ENCODE measurements at places on chromosomes 12 and 14. TPM values are rescaled to one million over a fixed set of nuclear protein-coding genes. Genes with fewer than 3 reads are reported as not detected.
A peak's percentile ranks its signal among the peaks of the same experiment; 100 is the strongest.

DNA sequence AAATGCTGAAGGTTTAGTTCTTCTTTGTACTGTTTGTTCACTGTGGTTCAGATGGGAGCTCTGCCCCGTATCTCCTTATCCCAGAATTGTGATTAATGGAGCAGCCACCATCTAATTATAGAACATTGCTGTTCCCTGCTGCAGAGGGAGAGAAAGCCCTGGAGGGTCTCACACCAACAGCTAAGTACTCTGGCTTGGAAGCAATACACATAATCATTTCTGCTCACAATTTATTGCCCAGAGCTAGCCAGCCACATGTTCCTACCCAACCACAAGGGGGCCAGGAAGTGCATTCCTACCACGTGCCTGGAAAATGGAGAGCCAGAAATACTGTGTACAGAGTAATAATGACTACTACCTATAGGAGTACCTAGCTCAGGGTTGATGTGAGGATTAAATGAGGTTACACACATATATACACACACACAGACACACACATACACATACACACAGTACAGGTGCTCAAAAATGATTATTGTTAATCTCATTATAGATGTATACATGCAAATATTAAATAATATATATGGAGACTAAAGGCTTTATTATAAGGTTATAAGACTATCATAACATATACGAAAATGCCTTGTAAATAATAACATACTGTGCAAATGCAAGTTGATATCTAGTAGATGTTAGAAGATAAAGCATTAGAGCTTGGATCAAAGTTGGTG, 22.3 kb downstream of the MSRB3 start:
- no peak for DNase-seq

DNA sequence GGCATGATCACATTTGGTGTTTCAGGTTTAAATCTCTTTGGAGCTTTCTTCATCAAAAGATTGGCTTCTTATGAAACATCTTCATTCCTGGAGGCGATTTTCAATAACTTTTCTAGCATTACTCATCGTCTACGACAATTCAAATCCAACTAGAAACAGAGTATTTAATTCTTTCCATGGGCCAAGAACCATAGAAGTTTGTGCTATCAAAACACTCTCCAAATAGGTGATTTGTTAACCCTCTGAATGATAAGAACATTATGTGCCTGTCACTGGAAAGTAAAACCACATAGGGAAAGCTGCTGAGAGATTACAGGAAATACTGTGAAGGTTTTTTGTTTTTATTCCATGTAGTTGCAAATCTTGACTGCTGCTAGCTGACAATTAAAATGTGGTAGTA, 6.9 kb upstream of the DCN start:
- DNase-seq, result no peak

DNA sequence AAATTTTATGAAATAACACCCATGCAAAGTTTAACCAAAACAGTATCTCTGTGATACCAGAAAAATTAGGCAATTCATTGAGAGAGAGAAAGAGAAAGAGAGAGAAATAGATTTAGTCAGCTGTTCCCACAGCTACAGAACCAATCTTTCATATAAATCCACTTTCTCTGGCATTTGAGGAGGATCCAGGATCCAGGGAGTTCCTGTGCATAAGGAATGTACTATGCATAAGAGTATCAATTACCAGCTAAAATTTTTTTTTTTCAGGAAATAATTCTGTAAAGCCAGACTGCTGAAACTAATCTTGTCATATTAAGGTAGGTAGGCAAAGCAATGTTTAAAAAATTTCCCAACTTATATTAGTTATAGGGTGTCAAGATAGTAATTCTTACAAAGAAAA, 133.7 kb downstream of the FLRT2 start:
- no peak for DNase-seq

DNA sequence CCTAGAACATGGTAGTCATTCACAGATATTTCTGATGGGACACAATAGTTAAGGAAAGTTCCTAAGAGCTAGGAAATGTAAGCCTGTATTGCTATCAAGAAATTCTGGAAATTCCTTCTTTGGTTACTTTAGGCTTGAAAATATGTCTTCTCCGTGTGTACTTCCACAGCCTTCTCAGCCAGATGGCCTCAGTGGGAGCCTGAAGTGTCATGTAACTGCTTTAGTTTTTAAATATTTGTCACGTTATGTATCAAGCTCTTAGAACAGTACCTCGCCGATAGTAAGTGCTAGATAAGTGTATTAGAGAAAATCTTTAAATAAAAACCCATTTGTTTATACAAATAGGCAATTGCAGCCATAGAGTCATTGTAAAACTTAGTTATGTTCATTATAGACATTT, 95.6 kb downstream of the DERA start:
- no peak for DNase-seq

- DNase-seq, result no peak
Measured at GRCh38 chr14:21302013-21302835, 22.3 kb downstream of the RPGRIP1 start.

DNA sequence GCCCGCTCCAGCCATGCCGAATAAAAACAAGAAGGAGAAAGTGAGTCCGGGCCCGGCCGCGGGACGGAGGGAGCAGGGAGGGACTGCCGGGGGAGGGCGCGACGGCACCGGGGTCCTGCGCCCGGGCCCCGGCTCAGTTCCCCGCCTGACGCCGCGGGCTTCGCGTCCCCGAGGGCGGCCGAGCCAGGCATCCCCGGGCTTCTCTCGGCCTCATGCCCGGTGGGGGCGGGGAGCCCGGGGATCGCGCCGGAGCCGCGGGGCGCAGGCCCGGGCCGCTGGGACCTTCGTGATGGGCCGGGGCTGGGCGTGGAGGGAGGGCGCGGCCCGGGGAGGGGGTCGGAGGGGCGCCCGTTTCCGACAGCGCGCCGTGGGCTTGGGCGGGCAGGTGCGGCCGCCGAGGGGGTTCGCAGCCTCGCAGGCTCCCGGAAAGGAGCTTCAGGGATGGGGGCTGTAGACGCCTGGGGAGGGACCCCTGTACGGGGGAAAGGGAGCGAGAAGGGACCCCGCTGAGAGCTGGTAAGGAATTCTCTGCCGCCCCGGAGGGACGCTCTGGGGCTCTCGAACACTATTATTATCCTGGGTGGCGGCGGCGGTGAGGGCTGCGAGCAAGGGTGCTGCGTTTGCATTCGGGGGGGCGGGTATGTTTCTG, 496 bp downstream of the PPP2R5C start:
- peak; percentile 58 for DNase-seq

- no peak for DNase-seq
Measured at GRCh38 chr14:57139173-57139572, 129.5 kb downstream of the EXOC5 start.

DNA sequence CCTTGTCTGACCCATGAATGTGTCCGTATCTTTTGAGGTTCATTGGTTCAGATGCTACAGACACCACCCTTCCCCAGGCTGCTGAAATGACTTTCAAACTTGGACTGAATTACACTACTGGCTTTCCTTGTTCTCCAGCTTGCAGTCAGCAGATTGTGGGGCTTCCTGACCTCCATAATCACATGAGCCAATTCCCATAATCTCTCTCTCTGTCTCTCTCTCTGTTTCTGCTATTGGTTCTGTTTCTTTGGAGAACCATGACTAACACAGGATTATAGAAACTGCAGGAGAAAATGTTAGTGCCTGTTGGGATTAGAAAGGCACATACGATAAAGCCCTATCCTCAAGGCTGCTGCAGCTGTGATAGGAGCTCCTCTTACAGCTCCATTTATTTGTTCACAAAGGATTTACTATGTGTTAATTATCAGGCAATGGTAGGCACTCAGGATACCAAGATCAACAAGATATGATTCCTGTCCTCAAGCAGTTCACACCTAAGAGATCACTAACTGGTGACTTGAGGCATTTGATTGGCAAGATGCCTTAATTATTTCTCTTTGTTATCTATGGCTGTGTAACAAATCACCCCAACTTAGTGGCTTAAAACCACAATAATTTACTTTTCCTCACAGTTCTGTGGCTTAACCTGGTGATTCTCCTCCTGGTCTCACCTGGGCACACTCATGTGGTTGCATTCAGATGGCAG, 10.2 kb upstream of the NYNRIN start:
- no peak for DNase-seq

GRCh38 chr12:77685112-77685511, 145.6 kb upstream of the NAV3 start:
- DNase-seq, result no peak

- no peak for DNase-seq
Measured at GRCh38 chr14:72599579-72600470, 294.1 kb downstream of the DPF3 start.

DNA sequence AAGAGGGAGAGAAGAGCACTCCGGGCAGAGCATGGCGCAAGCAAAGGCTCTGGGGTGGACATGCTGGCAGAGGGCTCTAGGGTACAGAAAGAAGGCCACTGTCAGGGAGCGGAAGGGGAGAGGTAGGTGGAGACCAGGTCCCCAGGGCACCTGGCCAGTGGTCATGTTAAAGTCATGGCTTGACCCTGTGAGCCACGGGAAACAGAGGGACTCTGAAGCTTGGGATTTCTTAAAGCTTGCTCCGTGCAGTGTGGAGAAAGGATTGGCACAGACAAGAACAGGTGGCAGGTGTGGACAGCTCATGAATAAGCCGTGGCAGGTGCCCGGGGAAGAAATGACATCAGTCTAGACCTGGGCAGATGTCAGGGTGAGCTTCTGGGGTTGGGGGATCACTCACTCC, 413.8 kb downstream of the BCL11B start:
- no peak for DNase-seq

DNA sequence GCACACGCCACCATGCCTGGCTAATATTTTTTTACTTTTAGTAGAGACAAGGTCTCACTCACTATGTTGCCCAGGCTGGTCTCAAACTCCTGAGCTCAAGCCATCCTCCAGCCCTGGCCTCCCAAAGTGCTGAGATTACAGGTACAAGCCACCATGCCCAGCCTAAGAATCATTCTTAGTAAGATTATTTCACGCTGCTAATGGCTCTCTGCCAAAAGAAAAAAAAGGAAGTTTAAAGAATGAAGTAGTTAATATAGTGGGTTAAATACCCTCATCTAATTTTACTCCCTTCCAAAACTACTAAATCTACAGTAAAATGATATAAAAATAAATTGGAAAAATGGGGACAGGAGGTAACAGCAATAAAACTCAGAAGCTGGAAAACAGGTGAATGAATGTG, 2.6 kb downstream of the ETFRF1 start:
- no peak for DNase-seq

DNA sequence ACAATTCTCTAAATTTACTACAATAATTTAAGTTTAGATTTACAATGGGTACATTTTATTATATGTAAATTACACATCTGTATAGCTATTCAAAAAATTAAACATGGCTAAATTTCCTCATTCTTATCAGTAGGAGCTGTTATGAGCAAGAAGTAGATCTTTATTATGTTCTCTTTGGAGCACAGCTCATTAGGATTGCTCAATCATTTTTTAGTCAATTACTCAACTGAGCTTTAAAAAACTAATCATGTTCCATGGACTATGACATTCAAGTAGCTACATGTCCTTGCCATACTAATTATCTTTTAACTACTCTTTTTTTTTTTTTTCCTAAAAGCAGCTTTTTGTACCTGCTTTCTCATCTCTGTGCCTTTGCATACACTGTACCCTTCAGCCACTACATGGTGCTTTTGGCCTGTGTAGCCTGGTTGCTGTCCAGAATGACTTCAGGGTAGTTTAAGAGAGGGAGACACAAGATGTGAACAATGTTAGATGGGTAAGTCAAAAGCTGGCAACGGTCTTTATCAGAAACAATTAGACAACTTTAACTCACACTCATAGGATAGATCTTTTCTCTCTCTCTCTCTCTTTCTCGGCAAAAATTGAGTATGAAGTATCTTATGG, 69.0 kb downstream of the SSPN start:
- DNase-seq, result no peak

GRCh38 chr14:97299661-97300060, 502.5 kb downstream of the VRK1 start:
- peak; percentile 9 for DNase-seq

DNA sequence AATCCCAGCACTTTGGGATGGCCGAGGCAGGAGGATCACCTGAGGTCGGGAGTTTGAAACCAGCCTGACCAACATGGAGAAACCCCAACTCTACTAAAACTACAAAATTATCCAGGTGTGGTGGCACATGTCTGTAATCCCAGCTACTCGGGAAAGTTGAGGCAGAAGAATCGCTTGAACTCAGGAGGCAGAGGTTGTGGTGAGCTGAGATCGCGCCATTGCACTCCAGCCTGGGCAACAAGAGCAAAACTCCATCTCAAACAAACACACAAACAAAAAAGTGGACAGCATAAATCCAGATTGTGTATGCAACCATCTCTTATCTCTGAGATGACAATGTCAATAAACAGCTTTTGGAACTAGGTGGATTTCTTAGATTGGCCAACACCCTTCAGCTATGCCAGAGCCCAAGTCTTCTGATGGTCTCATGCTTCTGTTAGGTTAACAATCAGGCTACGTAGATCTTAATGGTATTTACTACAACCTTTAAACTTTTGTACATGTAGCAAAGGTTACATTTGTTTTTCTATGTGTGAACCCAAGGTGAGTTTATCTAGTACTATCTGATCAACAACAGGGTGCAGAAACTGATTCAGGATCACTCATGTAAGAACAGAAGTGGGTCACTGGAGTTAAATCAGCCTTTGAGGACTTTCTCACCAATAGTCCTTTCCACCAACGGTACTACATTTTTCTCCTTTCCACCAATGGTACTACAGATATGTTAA, 73.7 kb downstream of the DUSP16 start:
- DNase-seq, result no peak

GRCh38 chr12:109645194-109645593, 68.4 kb upstream of the FAM222A start:
- DNase-seq, result no peak

DNA sequence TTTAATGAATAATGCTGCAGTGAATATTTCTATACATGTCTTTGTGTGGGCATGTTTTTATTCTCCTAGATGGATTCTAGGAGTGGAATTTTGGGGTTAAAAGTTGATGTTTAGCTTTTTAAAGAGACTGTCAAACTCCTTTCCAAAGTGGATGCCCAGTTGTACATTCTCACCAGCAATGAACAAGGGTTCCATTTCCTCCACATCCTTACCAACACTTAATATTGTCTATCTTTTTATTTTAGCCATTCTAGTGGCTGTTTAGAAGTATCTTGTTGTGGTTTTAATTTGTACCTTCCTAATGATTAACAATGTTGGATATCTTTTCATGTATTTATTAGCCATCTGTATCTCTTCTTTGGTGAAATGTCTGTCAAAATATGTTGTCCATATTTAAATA, 109.8 kb downstream of the SMOC1 start:
- DNase-seq, result no peak

The SLCO1B1 gene
- total RNA-seq, result not detected

The FNTB gene
- total RNA-seq, result 14.0 TPM

The P2RX2 gene
- total RNA-seq, result not detected

The INHBE gene
- 1.2 TPM for total RNA-seq

The HOXC9 gene
- total RNA-seq, result not detected

The SLC7A7 gene
- total RNA-seq, result 0.56 TPM

The WIF1 gene
- 0.10 TPM for total RNA-seq

The CRIP1 gene
- total RNA-seq, result 82.5 TPM

The APOF gene
- total RNA-seq, result not detected

The TBX3 gene
- total RNA-seq, result not detected

Measured in activated naive CD8-positive, alpha-beta T cell treated with anti-CD3 and anti-CD28 coated beads for 36 hours (primary cell).